Head of caudate nucleus (tissue), 42 donors: ENCODE measurements at places on chromosomes 2 and 18.

DNA sequence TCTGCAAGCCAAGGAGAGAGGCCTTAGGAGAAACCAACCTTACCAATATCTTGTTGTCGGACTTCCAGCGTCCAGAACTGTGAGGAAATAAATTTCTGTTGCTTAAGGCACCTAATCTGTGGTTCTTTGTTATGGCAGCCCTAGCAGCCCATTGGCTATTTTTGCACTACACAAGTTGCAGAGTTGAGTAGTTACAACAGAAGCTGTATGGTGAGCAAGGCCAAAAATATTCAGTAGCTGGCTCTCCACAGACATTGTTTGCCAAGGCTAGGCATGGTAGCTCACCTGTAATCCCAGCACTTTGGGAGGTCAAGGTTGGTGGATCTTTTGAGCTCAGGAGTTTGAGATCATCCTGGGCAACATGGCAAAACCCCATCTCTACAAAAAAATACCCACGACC is 27.1 kb upstream of the SCYGR1 start:
- DNase-seq = no peak

GRCh38 chr2:147773479-147773878 is 71.3 kb upstream of the ACVR2A start:
- no peak for DNase-seq

DNA sequence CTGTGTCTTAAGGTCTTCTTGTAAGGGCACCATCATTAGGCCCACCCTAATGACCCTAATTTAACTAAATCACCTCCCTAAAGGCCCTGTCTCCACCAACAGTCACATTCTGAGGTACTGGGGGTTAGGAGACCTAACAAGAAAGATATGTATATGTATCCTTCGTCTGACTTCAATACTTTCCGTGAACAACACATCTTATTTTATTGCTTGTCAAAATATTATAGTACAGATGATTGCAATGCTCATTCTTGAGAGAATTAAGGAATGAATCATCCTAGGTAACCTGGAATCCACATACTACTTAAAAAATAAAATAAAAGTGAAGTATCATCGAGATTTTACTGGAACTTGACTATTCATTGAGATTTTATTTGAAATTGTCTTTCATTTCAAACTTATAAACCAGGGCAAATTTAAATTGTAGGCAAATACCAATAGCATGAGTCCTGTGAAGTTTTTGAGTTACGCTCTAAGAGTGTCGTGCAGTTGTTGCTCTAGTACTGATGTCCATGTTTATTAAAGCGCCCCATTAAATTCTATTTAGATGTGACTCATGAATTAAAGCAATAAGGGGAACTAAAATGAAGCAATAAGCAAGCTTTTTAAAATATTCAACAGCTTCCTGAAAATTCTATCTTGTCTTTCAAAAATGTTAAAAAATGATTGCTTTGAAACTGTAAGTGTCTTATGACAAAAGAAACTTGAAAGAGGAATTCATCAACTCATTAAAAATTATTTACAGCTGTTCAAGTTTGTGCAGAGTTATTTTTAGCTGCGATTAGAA is 40.0 kb downstream of the CCDC102B start:
- DNase-seq = no peak

- DNase-seq = no peak
Observed at GRCh38 chr18:60984510-60984909, 348.7 kb upstream of the CDH20 start.

GRCh38 chr2:97740590-97741182 is 27.3 kb downstream of the ZAP70 start:
- DNase-seq = peak; percentile 22

- no peak for DNase-seq
Observed at GRCh38 chr2:100584816-100585215, 22.0 kb downstream of the PDCL3 start.

- peak; percentile 41 for DNase-seq
Observed at GRCh38 chr18:3411854-3412268, 38.1 kb upstream of the TGIF1 start.

GRCh38 chr2:120251880-120252224 is 800 bp upstream of the RALB start:
- no peak for DNase-seq

- peak; percentile 14 for DNase-seq
Observed at GRCh38 chr2:209636076-209636475, 135.6 kb upstream of the UNC80 start.

DNA sequence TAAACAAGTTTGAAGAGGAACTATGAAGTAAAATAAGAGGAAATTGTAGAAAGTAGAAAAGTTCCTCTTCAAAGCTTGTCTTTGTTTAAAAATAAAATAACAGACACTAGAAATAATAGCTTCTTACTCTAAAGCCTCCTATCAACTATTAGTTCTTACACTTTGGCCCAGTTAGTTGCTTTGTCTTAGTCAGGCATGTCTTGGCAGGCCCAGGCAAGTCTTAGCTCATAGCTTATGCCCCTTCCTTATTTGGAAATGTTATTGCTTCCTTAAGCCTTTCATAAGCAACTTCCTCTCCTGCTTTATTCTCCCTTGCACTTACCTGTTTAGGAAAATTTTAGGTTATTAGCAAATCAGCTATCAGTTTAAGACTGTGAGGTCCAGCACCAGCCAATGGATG is 950.6 kb upstream of the LRATD1 start:
- no peak for DNase-seq

DNA sequence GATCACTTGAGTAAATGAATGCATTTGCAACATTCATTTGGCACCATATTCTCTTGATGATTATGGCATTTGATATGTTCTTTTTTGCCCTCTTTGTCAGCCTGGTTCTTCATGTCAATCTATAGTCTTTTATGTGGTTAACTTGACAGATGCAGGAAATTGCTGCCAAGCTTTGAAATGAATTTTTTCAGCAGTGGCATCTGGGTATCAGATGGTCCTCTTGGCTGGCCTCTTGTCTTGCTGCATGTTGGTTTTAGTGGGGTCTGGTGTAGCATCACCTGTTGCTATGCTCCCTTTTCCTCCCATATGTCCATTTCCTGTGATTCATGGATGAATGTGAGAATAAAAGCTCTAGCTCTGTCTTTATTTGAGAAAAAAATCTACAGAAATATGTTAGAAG is 119.9 kb downstream of the DPP4 start:
- no peak for DNase-seq

GRCh38 chr2:235623752-235624151 is 129.9 kb downstream of the AGAP1 start:
- DNase-seq = no peak

DNA sequence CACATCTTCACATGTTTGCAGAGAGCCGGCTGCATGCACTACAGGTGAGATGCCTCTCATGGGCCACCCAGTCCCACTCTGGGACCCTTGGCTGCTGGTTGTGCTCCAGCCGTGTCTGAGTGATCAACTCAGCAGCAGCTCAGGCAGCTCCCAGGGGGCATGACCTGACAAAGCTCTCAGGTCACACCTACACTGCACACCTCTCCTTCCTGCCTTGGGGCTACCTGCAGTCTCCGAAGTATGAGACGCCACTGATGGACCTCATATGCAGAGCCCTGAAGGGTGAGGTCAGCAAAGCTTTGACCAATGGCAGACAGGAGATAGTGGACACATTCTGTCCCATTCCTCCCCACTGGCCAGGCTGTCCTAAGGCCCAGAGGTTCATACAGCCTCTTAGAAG is 51.4 kb downstream of the LBH start:
- no peak for DNase-seq

- DNase-seq = no peak
Observed at GRCh38 chr2:119929537-119929936, 83.3 kb upstream of the EPB41L5 start.

DNA sequence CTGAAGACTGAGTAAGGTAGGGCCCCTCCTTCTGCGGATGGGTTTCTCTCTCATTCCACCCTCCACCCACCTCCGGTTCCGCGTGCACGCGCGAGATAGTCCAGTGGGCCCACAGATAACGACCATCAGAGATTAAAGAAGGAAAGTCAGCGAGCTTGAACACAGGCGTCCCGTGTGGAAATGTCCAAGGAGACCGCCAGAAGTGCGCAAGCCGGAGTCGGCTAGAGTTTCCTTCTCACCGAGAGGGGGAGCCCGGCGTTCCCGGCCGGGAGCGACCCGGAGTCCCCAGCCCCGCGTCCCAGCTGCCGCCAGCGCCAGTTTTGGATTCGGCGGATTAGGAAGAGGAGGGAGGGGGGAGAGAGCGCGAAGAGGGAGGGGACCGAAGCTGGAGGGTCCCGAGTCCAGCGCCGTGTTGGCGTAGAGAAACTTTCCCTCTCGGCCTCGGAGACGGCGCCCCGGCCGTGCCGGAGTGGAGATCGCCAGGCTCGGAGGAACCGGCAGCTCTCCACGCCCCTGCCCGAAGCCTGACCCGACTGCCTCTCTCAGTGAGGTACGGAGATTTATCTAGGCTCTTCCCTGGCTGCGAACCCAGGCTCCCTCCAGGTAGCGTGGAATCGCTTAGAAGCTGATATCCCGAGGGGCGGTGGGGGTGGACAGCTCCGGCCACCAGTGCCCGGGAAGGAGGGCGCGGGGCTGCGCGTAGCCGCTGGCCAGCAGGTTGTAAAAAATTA is at the start of gene GULP1:
Gene GULP1, plus strand, starts transcription at position 258 of the 731 bp plus-strand sequence. CDS start 185,829 bp downstream, outside the sequence.
- DNase-seq = peak; percentile 76

DNA sequence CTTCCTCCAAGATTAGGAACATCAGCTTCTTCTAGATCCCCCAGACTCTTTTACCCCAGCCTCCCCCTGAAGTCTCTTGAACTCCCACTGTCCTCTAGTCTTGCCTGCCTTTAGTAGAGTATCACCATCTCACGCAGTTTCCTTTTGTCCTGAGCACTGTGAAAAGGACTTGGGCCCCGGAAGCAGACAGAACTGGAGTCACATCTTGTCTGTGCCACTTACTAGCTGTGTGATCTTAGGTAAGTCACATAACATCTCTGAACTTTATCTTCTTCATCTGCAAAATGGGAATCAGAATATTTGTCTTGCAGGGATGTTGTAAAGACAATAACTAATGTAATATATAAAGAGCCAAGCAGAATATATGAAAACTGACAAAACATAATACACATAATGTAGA is 8.4 kb upstream of the TRABD2A start:
- no peak for DNase-seq

DNA sequence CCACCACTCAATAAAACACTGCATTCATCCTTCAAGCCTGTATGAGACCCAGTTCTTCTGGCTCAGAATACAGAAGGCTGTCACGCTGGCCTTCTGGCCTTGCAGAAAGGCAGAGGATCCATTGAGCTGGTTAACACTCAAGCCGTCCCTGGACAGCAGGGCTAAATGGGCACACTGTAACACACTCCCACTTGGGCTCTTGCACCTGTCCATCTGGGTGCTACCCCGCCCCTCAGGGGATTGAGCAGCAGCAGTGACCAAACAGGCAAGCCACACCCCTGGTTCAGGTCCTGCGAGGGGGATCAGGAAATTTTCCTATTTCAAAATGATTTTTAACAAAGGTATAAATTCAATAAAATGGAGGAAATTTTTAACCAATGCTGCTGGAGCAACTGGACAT is 936.0 kb downstream of the CNTNAP5 start:
- DNase-seq = no peak

DNA sequence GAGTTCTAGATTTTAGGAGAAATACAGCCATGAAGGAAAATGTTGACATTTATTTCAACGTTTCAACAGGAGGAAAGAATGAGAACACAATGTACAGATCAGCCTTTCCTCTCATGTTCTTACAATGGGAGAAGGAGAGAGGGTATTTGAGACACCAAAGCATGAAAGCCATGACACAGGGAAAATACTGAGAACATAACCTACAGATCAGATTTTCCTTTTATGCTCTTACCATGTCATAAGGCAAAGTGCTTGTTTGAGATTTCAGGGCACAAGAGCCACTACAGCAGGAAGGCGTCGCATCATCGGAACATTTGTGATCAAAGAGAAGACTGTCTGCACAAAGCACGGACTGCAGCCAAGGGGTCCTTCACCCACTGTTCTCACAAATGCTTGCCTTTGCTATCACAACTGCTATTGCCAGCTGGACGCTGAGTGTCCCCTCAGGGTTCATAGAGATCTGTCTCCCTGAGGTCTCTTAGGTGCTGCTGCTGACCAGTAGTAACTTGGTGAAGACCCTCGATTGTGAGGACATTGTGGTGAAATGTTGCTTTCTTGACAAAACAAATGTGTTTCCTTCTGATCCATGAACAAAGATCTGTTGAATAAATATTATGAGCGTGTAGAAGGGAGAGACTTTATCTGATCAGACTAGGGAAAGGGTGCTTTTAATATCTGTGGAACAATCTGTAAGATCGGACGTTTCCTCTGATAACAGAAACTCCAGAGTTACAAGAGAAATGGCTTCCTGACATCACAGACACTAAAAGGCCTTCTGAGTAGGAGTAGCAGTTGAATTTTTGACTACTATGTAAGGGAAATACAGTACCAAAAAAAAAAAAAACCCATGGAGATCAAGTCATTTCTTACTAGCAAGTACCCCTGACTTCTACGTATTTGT is 6.4 kb upstream of the IL1RL1 start:
- no peak for DNase-seq

GRCh38 chr18:46239549-46239948 is 135.4 kb downstream of the HAUS1 start:
- no peak for DNase-seq

- no peak for DNase-seq
Observed at GRCh38 chr2:37654419-37654818, 17.0 kb downstream of the CDC42EP3 start.

DNA sequence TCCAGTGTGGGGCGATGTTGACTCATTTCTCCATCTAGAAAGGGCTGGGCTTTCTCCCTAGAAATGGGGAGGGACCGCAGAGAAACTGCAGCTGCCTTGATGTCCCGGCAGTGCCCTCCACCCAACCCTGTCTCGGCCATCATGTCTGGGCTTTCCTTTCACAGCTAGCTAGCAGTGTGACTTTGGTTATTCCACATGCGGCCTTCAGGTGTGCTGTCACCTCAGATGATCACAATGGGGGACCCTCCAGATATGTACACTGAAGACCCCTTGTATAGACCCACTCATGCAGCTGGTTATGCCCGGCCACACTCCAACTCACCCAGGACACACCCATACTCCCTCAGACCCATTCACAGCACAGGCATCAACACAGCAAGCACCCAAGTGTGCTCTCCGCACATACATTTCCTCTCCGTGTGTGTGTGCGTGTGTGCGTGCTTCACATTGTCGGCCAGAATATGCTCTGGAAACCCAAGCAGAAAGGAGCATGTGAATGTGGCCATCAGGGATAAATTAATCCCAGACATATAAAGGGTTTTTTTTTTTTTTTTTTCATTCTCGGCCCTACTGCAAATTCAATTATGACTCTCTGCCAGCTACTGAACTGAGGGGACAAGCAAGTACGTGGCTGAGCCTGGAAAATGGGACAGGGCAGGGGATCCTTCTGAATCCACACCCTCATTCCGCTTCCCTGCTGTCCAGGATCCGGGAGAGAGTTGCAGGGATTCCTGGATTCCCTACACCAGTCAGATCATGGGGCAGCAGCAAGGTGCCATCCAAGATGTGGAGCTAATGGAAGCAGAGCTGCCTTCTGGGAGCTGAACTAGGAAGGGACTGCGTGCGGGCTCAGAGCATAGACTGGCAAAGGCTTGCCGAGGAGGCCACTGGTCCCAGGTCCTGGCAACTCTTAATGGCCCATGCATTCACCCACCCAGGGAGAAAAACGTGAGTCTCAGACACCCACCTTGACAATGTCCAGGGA is 240.2 kb downstream of the DYSF start:
- no peak for DNase-seq
